HT-29 (cell line): ENCODE measurements at places on chromosomes 3 and 15. TPM values are rescaled to one million over a fixed set of nuclear protein-coding genes. Genes with fewer than 3 reads are reported as not detected.

- DNase-seq = no peak
Observed at GRCh38 chr3:115322901-115323300, 175.8 kb upstream of the ZBTB20 start.

DNA sequence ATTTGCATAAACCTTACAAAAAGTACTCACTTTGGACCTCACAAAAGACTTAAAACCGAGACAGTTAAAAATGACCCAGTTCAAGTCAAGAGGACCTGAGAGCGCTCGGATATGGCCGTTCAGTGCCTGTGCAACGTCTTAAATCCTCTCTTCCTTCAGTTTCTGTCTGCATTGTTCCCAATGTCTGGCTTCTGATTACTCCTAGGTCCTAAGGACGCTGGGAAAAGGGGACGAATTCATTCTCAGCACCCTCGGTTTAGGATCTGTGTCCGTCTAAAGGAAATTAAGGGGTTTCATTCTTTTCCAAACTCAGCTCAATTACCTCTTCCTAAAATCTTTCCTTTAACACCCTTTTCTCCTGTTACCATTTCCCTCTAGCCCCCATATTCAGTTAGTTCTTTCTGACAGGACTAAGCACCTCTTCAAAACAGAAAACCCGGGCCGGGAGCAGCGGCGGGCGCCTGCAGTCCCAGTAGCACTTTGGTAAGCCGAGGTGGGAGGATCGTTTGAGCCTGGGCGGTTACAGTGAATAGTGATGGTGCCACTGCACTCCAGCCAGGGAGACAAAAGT is 970 bp downstream of the DPPA4 start:
- no peak for DNase-seq

DNA sequence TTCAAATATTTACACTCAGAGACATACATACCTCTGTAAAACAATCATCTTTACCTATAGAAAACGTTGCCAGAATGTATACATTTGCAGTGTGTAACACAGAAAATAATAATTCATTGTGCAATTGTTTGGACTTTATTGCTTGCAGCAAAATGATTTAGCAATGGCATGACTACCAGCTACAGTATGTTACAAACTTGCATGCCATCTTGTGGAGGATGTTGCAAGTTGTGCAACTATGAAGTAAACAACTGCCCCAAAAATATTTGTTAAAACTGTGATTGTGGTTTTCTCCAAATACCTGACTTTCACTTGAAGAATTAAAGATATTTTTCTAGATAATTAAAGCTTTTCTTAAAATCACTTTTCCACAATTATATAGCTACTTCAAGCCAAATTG is 27.1 kb upstream of the C3orf49 start:
- DNase-seq = no peak

- no peak for DNase-seq
Observed at GRCh38 chr3:159319156-159319555, 517.3 kb downstream of the MFSD1 start.

DNA sequence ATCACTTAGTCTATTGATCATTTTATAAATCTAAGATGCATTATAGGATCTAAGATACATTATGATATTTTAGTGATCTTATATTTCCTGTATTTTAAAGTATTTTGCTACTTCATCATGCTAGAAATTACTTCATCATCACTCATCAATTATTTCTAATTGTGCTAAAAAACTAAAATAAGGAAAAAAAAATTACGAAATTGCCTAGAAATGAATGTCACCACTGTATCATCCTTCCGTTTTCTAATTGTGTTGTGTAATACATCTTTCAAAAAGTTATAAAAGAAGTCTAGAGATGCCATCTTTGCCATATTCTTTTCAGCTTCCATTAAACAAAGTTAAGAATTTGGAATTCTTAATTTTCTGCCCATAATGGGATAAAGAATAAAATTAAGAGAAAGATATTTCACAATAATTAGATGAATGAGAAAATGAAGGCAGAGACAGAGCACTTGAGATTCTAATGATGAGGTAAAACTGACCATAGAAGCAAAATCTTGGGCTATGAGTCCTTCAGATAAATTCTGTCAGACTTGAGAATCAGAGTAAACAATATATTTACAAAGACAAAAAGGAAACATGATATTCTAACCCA is 48.8 kb downstream of the ALDH1A2 start:
- DNase-seq = no peak

DNA sequence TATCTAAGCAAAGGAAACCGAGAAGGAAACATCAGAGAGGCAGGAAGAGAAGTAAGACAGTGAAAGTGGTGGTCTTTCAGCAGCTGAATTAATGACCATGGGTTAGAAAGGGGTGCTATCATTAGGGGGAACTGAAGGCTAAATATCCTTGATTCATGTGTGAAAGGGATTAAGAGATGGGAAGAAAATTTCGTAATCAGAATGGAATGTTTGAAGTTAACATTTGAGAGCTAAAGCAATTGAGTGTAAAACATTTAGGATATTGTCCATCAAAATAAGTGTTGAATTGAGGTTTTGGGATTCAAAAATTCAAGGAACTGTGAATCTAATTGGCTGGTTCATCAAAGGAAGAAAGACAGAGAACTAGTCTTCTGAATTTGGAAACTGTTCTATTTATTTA is 4.1 kb upstream of the ECT2 start:
- DNase-seq = no peak

- DNase-seq = no peak
Observed at GRCh38 chr15:61106044-61106834, 122.9 kb downstream of the RORA start.

- peak; percentile 4 for DNase-seq
Observed at GRCh38 chr3:9400616-9401015, 3.2 kb downstream of the SETD5 start.

- DNase-seq = no peak
Observed at GRCh38 chr15:52171386-52171785, 19.8 kb downstream of the GNB5 start.

DNA sequence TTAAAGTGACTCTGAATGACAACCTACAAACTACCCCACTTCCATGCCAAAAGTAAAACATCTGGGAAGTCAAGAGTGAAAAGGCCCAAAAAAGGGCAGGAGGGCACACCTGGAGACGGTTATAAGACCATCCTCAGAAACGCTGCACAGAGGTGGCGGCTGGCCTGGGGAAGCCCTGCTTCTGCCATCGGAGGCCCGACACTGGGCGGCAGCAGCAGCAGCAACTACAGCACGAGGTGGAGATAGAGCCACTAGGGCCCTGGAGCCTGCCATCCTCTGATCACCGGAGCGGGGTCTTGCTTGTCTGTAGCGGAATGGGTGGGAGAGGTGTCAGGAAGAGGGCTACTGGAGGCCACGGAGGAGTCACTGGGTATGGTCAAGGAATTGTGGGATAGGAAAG is 283.3 kb downstream of the ADAMTS17 start:
- DNase-seq = no peak

DNA sequence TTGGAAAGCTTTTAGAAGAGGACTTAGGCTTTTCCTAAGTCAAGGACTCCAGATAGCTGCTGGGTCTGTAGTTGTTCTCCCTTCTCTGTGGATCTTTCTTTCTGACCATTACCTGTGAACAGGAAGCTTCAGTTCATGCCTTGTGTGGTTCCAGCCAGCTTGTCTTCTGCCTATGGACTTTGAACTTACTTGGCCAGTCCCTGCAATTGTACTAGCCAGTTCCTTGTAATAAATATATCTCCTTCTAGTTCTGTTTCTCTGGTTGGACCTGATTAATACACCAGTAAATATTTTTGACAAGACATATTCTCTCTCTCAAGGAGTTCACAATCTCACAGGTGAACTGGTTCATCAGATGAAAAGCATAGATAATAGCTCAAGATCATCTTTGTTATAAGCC is 341.3 kb upstream of the DPPA4 start:
- DNase-seq = peak; percentile 61

- no peak for DNase-seq
Observed at GRCh38 chr15:33296856-33297255, 13.9 kb upstream of the RYR3 start.

- no peak for DNase-seq
Observed at GRCh38 chr3:81554388-81554787, 207.1 kb downstream of the GBE1 start.

DNA sequence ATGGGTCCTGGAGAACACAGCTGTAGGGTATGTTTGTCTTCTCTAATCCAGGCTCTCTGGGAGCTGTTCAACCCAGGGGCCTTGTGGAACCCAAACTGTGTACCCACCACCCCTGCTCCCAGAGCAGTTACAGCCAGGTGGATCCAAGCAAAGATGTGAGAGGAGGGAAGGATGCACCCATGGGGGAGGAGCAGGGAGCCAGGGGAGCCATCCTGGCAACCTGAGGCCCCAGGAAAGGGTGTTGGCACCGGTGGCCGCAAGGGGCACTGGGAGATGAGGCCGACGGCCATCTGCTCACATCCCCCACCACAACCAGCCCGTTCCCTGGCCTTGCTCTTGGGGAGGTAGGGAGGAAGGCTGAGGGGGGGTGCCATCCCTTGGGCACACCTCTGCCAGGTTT is 43.2 kb downstream of the CMTM6 start:
- DNase-seq = no peak

GRCh38 chr3:127964053-127964452 is 49.0 kb downstream of the KBTBD12 start:
- no peak for DNase-seq

GRCh38 chr3:171772427-171773056 is 37.7 kb downstream of the PLD1 start:
- peak; percentile 80 for DNase-seq

DNA sequence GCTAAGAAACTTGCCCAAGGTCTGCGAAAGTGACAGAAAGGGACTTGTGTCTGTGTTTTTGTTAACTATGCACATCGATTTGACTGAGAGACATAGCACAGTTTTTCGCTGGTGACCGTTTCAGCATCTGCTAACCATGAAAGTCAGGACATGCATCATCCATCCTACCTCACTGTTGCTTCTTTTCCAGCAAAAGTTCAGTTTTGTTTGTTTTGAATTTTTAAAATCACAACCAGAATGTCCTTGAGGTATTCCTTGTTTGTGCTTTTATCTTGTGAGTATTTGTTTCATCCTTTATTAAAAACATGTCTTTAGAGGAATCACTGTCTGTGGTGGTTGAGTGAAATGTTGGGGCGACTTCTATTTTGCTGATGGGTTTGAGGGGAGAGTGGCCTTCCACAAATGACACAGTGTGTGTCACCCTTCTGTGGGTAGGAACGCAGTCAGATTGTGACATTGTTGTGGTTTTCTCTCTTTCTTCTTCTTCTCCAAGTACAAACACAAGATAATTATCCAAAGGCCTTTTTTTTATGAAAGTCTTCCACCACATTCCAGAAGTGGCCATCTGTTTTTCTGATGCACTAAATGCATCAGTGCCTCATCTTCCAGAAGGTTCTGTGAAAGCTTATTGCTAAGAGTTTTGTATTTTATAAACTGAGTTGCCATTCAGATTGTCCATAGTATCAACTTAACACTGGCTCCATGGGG is 214.4 kb upstream of the NR2E3 start:
- no peak for DNase-seq

DNA sequence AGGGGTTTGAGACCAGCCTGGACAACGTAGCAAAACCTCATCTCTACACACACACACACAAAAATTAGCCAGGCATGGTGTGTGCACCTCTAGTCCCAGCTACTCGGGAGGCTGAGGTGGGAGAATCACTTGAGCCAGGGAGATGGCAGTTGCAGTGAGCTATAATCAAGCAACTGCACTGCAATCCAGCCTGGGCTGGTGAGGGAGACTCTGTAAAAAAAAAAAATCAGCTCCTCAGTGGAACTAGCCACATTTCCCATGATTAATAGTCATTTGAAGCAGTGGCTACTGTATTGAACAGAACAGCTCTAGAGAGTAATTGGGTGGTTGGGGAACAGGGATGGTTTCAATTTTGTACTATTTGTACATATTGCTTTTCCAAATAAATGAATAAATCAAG is 11.5 kb upstream of the FBXO40 start:
- no peak for DNase-seq

- no peak for DNase-seq
Observed at GRCh38 chr3:34394978-34395748, 596.7 kb downstream of the PDCD6IP start.

- DNase-seq = no peak
Observed at GRCh38 chr3:61580982-61581643, 19.7 kb downstream of the PTPRG start.

DNA sequence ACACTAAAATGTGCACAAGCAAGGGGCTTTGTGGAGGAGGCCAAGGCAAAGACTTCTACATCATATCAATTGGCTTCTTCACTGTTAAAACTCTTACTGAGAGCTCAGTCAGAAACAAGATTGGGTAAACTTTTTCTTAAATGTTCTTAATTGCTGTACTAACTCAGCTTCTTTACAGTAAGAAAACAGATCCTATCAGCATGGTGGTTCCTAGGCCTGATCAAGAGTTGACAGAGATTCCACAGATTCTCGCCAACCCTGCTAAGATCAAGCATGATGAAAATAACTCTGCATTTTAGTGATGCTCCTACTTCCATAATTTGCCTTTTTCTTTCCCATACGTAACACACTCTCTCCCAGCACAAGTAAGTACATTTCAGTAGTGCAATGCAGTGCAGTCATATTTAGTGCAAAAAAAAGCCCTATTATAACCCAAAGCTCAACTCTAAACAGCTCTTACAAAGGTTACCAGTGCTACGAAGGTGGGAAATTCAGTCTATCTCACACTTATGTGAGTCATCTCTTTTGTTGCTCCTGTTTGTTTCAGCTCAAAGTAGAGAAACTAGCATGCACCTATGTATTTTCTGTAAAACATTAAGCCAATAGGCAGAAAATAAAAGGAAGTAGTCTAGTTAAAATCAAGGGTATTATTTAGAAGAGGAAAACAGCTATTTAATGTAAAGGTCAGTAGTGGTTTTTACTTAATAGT is 29.9 kb downstream of the TIGIT start:
- DNase-seq = no peak

- peak; percentile 50 for DNase-seq
Observed at GRCh38 chr15:41944313-41944940, 27.9 kb downstream of the EHD4 start.

- DNase-seq = no peak
Observed at GRCh38 chr3:4738737-4739274, 240.4 kb upstream of the BHLHE40 start.

DNA sequence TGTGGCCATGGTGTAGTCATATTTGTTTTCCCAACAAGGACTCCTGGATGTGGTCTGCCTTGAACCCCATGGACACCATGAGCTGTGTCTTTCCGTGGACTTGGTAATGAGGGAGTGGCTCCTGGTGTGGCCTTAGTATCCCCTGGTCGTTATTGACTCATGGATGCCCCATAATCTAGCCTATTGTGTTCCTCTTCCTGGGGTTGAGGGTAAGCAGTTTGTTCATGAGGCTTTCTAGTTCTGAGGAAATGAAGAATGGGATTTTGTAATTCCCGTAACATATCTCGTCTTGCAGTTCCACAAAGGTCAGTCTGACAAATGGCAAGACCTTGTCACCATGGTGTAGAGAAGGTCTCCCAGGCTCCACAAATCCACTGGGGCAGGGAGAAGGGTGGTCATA is 22.6 kb downstream of the RAB7A start:
- no peak for DNase-seq

SKOR1 gene
- total RNA-seq = 0.15 and 0.18 TPM in 2 replicates

NOX5 gene
- not detected in 2 replicates for total RNA-seq

CPEB1 gene
- total RNA-seq = not detected in 2 replicates

PAQR5 gene
- 25.9 and 28.9 TPM in 2 replicates for total RNA-seq

SLC12A1 gene
- total RNA-seq = not detected in 2 replicates

OTOL1 gene
- not detected in 2 replicates for total RNA-seq

EAF2 gene
- 0.86 and 1.3 TPM in 2 replicates for total RNA-seq

MNS1 gene
- total RNA-seq = 4.0 and 6.8 TPM in 2 replicates

CISH gene
- total RNA-seq = 0.43 and 0.73 TPM in 2 replicates

HDAC11 gene
- 10.5 and 10.6 TPM in 2 replicates for total RNA-seq

LRRN1 gene
- 0.92 TPM in 1 of 2 replicates, not detected in the other for total RNA-seq

SPINK8 gene
- not detected in 2 replicates for total RNA-seq

GALK2 gene
- total RNA-seq = 34.7 and 50.4 TPM in 2 replicates

IL17RD gene
- 0.10 and 0.13 TPM in 2 replicates for total RNA-seq

TMC3 gene
- total RNA-seq = not detected in 2 replicates
